ENCODE measurements at places on chromosomes 13 and 19. TPM values are rescaled to one million over a fixed set of nuclear protein-coding genes. Genes with fewer than 3 reads are reported as not detected.

- DNase-seq: no peak
Observed at GRCh38 chr19:4624733-4625362, 14.5 kb upstream of the TNFAIP8L1 start.

DNA sequence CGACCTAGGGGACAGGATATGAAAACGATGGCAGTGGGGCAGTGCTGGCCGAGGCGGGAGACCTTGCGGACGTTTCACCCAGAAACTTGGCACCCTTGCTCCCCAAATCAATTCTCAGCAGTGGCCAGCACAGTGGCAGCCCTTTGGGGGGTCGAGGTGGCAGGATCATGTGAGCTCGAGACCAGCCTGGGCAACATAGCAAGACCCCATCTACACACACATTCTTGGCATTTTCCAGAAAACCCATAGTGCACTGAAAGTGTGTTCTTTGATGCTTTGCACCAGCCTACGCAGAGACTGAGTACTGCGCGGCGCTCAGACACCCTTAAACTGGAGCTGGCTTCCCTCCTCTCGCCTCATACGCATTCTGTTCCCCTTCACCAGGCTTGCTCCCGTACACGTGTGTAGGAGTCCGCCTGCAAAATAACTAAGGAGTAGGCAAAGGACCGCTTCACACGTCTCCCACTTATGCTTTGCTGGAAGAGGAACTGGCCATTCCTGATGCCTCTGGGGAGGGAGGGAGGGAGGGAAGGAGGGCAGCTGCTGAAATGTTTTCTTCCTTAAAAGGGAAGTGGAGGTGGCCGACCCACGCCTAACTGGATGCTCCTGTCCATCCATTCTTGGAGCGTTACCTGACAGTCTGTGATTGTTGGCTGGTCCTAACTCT, 23.5 kb upstream of the MIER2 start:
- DNase-seq: no peak

DNA sequence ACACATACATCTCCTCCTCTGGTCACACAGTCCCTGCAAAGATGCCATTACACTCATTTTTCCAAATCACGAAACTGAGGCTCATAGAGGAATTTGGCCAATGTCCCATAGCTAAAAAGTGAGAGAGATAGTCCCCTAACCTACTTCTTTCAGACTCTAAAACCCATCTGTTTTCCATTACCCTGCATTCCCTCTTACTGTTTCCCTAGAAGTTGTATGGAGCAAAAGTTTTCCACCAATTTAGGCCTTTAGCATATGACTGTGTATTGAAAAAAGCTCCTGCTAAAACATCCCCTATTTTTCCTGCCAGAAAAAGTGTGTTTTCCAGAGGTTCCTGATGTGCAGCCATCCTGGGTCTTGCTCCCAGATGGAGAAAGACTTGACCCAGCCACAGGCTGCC, 16.3 kb downstream of the SERP2 start:
- DNase-seq: no peak

SOHLH2 gene
- polyA plus RNA-seq: not detected

PLIN4 gene
- polyA plus RNA-seq: 4.4 TPM

- DNase-seq: peak; percentile 59
Observed at GRCh38 chr19:17394891-17395415, 957 bp upstream of the CCDC194 start.

GRCh38 chr13:84439108-84439507, 556.8 kb upstream of the SLITRK1 start:
- DNase-seq: no peak

Data from muscle of arm (tissue), 14 donors.